ENCODE measurements at places on chromosomes 2 and 18.

DNA sequence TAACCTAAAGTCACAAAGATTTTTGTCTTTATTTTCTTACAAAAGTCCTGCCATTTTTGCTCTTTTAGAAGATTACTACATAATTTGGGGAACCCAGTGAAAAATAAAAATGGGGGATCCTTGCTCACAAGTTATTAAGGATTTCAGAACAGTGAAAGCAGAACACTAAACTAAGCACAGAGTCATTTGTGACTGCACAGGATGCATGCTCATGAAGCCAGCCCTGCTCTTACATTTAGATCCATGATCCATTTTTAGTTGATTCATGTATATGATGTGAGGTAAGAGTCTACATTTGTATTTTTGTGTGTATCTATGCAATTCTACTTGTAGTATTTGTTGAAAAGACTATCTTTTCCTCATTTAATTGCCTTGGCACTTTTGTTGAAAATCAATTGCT lies 21.8 kb downstream of the SP140L start:
- no peak for DNase-seq

DNA sequence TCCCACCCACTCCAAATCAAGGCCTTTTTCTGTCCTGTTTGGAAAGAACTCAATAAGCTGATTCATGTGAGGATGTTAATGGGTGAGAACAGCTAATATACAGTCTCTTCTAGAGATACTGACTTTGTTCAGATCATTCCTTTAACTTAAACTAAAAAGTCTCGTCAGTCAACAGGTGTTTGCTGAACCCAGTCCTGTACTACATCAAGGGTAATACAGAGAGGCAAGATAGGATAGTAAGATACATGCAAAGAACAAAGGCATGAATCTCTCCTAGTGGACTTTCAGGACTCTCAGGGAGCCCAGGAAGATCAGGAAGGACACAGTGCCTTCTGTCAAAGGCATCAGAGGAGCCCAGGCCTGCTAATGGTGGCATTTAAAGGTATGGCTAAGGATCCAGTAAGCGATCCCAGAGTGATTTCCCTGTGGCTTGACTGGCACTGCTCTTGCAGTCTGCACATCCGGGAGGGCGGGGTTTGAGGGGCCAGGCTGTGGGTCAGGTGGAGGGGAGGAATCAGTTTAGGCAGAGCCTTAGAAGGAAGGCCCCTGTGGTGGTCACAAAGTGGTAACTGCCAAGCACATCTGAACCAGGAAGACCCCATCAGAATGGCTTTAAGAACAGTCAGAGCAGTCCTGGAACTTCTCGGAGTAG lies 54.0 kb downstream of the EPAS1 start:
- DNase-seq, result no peak

GRCh38 chr18:50853863-50854271 lies 25.1 kb upstream of the ME2 start:
- no peak for DNase-seq

DNA sequence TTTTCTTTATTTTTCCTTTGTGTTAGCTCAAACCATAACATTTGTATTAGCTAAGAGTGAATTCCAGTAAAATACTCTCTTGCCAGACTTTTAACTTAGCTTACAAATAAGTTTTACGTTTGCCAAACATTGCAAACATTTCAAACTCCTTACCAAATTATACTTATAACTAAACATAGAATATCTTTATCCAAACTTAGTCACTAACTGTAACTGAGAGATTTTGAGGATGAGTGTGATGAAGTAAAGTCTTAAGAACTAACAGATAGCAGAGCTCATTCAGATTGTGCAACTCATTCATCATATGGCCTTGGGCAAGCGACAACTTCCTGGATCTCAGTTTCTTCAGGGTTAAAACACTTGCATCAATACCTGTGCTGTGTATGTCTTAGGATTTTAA lies 533.7 kb downstream of the TDRD15 start:
- DNase-seq, result no peak

GRCh38 chr2:42999391-42999841 lies 207.0 kb upstream of the HAAO start:
- DNase-seq, result no peak

- DNase-seq, result no peak
These were observed 54.3 kb downstream of the TMX3 start for GRCh38 chr18:68660354-68661183.

DNA sequence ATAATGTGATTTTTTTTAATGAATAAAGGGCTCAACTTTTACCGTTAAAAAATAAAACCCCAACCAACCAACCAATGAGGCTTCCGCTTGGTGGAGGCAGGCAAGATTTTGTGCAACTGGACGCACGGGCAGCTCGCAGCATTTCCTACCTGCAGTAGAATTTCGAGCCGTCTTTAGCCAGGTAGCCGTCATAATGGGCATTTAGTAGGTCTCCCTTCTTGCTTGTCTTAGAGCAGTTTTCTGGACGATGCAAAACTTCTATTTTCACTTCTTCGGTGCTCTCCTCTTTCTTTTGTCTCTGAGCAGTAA lies 316 bp downstream of the FKBP7 start:
- DNase-seq, result no peak

- no peak for DNase-seq
These were observed 134.6 kb downstream of the INSIG2 start for GRCh38 chr2:118222672-118223421.

GRCh38 chr2:183089192-183089851 lies 10.8 kb downstream of the DUSP19 start:
- no peak for DNase-seq
